ENCODE measurements at places on chromosomes 1 and 21. TPM values are rescaled to one million over a fixed set of nuclear protein-coding genes. Genes with fewer than 3 reads are reported as not detected.

- DNase-seq = no peak
Measured at GRCh38 chr1:74470936-74471335, 41.5 kb downstream of the LRRC53 start.

DNA sequence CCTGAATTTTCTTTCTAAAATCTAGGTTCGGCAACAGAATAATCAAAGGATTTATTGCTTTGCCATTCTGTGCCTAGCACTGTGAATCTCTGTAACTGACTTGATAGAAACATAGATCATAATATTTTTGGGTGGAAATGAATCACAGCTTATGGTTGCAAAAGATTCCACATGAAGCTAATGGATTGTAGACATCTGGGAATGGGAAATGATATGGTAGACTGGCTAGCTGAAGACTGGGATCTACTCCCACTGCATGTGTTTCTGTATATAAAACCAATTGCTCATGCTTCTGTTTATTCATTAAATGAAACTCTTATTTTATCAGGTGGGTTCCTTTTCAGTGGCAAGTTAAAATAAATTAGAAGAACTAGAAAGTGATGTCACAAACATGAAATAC is 395.6 kb downstream of the ST6GALNAC3 start:
- DNase-seq = no peak

SPRR2B gene
- not detected for total RNA-seq

TBX15 gene
- total RNA-seq = not detected

ELOVL1 gene
- 95.9 TPM for total RNA-seq

All from glomerular endothelial cell (primary cell).